ENCODE measurements at places on chromosomes 1 and 21.

DNA sequence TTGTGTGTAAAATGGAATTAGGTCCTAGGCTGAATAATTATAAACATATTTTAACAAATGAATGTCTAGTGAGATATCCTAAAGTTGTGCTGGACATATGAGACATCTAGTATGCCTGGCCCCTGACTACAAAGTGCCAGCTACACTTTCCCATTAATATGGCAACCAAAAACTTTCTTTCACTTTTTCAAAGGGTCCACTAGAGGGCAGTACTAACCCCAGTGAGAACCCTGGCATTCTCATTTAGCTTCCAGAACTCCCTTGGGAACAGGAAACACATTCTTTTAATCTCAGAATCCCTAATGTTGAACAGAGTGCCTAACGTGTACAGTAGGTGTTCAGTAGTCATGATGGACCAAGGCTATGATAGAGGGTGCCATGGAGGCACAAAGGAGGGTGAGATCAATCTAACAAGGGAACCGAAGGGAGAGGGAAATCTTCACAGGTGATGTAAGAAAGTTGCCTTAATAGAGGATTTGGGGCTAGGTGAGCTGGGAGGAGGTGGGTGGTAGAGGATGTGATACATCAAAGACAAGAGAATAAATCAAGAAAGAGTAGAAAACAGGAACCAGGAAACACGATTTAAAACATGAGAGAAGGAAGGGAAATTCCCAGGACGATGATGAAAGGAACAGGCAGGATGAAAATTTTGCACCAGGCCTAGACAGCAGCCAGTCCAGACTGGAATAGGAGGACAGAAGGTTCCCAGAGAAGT lies 41.6 kb downstream of the NSL1 start:
- DNase-seq, result no peak

GRCh38 chr1:7781923-7782495 lies 2.1 kb upstream of the PER3 start:
- no peak for DNase-seq

DNA sequence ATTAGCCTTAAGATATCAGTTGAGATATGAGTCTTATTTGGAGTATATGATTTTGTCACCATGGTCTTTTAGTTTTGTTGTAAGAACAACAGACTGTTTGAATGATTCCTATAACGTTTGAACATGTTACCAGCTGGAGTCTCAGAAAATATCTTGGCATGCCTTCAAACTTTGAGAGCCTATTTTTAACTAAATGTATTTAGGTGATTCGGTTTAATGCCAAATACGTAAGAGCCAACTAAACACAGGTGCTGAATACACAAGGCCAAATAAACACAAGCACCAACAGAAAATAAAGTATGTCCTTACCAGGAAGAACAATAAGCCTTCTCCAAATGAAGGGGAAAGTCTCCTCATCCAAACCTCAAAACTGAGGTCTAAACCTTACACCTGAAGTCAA lies 48.6 kb downstream of the PRKACB start:
- DNase-seq, result no peak

GRCh38 chr1:91708691-91709090 lies 177.3 kb downstream of the TGFBR3 start:
- no peak for DNase-seq

DNA sequence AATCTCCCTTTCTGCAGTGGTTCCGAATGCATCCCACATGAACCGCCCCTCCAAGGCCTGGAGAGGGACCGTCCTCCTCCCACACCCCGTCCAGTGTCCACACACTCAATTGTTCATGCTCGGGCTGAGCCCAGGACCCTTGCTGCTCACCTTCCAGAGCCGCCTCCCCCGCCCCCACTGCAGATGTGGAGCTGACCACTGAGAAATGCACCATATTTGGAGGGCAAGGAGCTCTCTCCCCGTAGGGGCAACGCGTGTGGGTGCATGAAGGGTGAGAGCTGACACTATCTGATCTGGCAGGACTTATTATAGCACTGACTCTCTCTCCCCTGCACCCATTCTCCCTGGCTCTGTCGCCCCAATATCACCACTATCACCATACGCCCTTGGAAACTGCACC lies 4.0 kb upstream of the S100A3 start:
- DNase-seq, result no peak

DNA sequence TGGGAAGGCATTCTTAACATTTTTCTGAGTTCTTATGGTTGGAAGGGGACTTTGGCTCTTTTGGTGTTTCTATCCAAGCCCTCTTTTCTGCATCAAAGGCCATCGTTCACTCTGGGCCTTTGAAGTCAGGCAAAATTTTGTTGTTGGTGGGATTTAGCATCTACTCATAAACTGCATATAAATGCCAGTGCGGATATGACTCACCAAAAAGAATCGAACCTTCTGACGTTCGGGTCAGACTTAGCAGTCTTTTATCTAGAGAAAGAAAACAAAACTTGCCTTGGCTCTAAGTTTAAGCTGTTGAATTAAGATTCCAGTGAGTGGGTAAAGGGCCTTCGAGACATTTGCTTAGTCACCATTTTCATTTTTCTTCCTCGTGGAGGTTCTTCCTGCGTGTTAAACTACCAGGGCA lies 51.4 kb downstream of the EVA1C start:
- no peak for DNase-seq

All from activated CD8-positive, alpha-beta memory T cell treated with anti-CD3 and anti-CD28 coated beads for 48 hours (primary cell).